ENCODE measurements at places on chromosomes 12 and 14.

GRCh38 chr12:88310666-88311065, 168.6 kb downstream of the TMTC3 start:
- DNase-seq, result no peak

- no peak for DNase-seq
Observed at GRCh38 chr12:132116709-132117557, 27.2 kb downstream of the DDX51 start.

DNA sequence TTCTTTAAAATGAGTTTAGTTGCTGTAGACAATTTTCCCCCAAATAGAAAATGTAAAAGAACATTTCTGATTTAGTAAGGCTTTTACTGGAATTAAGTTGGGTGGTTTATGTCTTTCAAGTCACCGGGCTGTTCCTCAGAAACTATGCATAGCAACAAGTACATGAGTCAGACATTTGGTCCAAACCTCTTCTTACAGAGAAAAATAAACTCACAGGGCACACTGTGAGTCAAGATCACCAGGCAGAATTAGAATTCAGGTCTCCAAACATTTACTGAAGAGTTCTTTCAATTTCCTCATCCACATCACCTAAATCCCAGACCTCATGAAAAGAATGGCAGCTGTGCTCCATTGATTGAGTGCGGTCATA, 476.1 kb upstream of the SOX5 start:
- DNase-seq, result no peak

DNA sequence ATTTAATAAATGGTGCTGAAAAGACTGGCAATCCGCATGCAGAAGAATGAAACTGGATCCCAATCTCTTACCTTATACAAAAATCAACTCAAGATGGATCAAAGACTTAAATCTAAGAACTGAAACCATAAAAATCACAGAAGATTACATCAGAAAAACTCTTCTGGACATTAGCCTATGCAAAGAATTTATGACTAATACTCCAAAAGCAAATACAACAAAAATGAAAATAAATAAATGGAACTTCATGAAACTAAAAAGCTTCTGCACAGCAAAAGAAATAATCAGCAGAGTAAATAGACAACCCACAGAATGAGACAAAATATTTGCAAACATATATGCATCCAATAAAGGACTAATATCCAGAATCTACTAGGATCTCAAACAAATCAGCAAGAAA, 14.3 kb upstream of the CLEC1A start:
- DNase-seq, result no peak

- no peak for DNase-seq
Observed at GRCh38 chr14:66074537-66074936, 411.6 kb upstream of the CCDC196 start.

- no peak for DNase-seq
Observed at GRCh38 chr14:30656190-30656632, 34.1 kb downstream of the SCFD1 start.

DNA sequence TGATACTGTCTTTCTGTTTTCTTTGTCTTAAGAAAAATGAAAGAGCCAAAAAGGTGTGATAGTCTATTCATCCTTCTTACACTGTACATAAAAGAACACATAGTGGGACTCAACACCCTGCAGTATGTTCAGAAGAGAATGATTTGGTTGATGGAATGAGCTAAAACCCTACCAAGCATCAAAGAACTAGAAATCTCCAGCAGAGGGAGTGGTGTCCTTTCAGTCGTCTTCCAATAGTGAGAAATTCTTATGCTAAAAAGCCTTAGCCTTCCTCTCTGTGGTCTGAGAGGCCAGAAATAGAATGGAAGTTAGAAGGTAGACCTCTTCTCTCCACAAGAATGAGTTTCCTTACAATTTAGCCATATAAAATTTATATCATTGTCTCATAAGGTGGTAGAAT, 393.4 kb upstream of the SEL1L start:
- no peak for DNase-seq

- DNase-seq, result no peak
Observed at GRCh38 chr14:22039938-22040780, 366.5 kb upstream of the OR4E1 start.

- DNase-seq, result no peak
Observed at GRCh38 chr14:28088125-28088524, 678.5 kb upstream of the FOXG1 start.

GRCh38 chr12:93632383-93632782, 44.8 kb upstream of the CRADD start:
- no peak for DNase-seq

DNA sequence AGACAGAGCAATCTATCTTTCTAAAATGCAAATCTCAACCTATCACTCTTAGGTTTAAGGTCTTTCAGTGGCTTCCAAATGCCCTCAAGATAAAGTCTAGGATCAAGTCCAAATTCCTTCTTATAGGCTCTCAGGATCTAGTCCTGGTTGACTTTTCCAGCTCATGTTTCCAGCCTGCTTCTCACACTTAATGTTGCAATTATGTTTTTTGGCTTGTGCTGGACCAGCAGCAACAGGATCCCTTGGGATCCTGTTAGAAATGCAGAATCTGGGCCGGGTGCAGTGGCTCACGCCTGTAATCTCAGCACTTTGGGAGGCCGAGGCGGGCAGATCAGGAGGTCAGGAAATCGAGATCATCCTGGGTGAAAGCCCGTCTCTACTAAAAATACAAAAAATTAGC, 10.6 kb downstream of the GPR33 start:
- no peak for DNase-seq
